Globus pallidus (tissue), 1 donor: ENCODE measurements at places on chromosomes 2 and 18.

- DNase-seq = no peak
These were observed at the start of gene PPM1B for GRCh38 chr2:44168681-44169154. Gene PPM1B, plus strand, starts transcription at chr2:44168875. Its CDS starts 32,325 bp downstream, at chr2:44201200.

DNA sequence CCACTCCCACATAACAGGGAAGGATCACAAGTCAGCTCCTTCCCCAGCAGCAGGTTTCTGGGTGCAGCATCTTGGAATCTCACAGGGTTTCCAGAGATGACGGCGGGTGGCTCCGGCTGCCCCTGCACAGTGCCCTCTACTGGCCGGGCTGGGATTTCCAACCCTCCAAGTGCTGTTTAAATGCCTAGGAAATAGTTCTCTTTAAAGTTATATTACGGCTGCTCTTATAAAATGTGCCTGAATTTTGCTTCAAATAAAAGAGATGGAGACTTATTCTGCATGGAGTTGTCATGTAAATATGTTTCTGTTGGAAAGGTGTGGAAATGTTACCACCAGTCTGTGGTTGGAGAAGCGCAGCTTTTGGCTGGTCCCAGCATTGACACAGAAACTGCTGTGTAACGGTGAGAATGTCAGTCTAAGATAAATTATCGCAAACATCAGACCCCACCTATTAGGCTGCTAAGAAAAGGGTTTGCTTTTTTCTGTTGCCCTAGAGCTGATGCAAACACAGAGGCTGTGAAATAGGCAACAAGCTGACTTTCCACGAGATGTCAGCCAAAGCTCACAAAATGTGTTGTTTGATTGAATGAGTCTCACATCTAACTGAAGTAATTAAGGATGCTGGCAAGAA lies 3.3 kb upstream of the HJURP start:
- no peak for DNase-seq

DNA sequence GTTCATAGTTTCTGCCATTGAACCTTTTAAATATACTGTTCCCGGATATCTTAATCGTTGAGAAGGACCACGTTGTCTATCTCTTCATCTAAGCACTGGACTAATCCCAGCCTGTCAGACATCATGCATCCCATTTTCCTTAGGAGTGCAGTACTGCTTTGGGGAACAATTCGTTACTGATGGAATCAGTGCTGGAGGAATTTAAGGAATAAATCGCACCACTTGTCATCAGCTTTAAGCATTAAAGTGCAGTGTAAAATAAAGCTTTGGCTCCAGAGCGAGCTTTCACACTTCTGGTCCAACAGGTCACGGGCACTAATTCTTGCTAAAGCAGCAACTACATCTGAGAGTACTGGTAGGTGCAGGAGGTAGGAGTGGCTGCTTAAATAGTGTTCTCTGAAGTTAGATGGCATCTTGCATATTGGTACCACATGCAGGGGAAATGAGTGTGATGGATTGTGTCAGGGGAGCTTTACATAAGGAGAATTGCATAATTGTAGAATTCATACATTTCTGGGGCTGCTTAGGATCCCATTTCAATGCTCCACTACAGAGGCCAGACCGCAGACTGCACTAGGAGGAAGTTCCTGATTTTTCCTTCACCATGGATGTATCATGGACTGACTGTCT lies 105.7 kb upstream of the RASGRP3 start:
- DNase-seq = no peak

GRCh38 chr2:206797376-206797775 lies 32.0 kb downstream of the FASTKD2 start:
- no peak for DNase-seq

GRCh38 chr18:8778386-8778785 lies 73.0 kb downstream of the MTCL1 start:
- no peak for DNase-seq

- no peak for DNase-seq
These were observed 3.8 kb downstream of the FN1 start for GRCh38 chr2:215431778-215432758.
